ENCODE measurements at places on chromosomes 16 and 17.

- DNase-seq, result no peak
These were observed 35.8 kb upstream of the IL34 start for GRCh38 chr16:70610273-70611223.

DNA sequence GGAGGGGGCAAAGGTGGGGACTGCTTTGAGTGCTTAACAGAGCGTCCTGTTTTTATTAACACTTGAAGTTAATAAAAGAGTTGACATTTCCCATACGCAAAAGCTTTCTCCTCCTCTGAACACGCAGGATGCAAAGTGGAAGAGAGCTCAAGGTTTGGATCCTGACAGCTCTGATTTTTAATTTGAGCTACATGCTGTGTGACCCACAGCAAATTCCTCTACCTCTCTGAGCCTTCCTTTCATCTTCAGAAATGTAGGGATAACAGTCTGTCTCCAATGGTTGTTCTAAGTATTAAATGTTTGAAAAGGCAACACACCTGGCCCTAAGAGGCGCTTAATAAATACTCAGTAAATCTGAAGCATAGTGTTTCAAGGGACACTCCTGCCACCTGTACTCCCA is 93.0 kb downstream of the CDYL2 start:
- no peak for DNase-seq

- DNase-seq, result no peak
These were observed 51.8 kb upstream of the JPH3 start for GRCh38 chr16:87550495-87550961.

DNA sequence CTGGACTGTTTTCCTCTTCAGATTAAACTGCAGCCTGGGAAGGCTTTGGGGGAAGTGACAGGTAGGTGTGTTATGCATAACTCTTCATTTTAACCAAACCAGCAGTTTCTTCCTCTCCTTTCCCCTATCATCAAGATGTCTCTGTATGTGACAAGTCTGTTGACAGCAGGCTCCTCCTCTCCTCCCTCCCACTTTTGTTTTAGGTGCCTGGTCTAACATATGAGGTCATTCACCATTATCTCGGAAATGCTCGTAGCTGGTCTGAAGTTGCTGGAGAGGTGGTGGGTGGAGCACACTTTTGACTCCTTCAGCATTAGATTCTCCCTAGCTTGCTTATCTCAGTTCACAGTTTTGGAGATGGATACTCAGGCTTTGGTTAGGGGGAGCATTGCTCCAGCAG is 571.0 kb upstream of the EEF2KMT start:
- no peak for DNase-seq
